Mucosa of descending colon (tissue), 3 donors: ENCODE measurements at places on chromosomes 7 and 10. TPM values are rescaled to one million over a fixed set of nuclear protein-coding genes. Genes with fewer than 3 reads are reported as not detected.

The MBL2 gene
- total RNA-seq, result not detected

GRCh38 chr10:88499569-88500470, 83.3 kb downstream of the RNLS start:
- DNase-seq, result no peak

DNA sequence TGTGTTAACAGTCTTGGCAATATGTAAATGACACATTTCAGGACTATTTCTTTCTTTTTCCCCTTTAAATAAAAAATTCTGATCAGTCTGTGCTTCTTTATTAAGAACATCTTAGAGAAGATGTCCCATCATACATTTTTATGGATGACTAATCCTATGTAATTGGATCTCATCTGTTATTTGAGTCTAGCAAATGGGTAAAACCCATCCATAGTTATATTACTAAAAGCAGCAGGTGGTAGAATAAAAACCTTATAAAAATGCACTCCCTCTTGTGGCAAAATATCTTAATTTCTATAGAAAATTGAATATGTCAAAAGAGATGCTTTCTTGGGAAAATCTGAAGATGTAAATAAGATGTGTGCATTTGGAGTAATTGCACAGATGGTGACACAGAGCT, 35.3 kb downstream of the TRRAP start:
- no peak for DNase-seq

DNA sequence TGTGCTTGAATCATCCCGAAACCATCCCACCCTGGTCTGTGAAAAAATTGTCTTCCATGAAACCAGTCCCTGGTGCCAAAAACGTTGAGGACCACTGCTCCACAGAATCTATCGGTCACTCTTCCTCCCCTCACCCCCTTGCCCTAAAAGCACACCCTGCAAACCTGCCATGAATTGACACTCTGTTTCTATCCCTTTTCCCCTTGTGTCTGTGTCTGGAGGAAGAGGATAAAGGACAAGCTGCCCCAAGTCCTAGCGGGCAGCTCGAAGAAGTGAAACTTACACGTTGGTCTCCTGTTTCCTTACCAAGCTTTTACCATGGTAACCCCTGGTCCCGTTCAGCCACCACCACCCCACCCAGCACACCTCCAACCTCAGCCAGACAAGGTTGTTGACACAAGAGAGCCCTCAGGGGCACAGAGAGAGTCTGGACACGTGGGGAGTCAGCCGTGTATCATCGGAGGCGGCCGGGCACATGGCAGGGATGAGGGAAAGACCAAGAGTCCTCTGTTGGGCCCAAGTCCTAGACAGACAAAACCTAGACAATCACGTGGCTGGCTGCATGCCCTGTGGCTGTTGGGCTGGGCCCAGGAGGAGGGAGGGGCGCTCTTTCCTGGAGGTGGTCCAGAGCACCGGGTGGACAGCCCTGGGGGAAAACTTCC, 784 bp upstream of the SERPINE1 start:
- peak; percentile 61 for DNase-seq

DNA sequence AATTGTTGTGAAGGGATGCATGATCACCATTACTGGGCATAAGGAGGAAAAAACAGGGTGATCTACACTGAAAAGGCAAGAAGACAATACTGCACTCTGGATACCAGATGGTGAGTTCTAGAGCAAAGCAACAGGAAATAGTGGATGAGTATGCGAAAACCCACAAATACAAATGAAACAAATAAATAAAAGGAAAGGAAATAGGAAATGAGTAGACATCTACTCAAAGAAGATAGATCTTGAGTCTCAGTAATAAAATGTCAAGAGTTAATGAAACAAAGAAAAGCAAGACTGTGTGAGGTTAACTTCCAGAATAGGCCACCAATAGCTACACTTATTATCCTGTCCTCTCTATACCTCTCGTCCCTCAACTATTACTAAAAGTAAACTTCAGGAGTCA, 11.7 kb downstream of the ORC5 start:
- DNase-seq, result no peak

DNA sequence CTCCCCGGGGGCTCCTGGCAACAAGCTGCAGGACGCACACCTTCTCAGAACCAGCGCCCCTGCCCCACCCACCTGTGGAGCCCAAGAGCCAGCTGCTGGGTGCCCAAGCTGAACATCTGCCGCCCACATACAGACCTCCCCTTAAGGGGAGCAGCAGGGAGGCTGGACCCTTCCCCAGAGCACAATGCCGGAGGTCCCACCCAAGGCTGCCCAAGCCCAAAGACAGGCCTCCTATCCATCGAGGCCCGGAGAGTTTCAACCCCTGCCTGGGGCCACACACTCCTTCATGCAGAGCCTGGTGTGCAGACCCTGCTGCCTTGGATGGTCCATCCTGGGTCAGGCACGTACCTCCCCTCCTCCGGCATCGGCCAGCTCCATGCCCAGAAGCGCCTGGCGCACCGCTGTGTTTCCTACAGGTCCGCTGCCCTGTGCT, 48.7 kb downstream of the VIPR2 start:
- DNase-seq, result no peak

DNA sequence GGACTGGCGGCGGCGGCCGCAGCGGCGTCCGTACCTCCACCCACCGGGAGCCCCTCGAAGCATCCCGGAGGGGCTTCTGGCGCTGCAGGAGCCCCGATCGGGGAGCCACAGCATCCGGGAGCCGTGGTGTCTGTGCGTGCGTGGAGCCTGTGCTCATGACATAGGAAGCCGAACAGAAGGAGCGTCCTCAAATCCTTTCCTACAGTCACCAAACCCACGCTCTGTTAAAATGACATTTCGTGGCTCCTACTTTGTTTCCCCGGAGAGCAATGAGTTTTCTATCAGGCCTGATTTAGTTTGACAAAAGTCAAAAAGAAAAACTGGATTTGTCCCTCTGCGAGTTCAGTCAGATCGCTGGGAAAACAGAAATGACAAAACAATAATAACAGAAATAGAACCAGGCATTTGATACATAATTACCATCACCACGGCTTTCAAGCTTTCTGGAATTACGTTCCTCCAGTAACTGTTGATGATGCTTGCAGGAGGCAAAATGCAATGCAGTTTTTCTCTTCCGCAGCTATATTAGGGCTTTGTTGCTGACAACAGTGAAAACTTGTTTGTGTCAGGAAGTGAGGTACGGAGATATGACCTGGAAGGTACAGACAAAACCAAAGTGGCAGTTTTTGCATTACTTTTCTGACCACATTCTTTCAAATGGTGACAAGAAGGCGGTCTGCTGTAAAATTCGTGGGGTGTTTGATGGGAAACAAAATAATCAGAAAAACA, 219.3 kb upstream of the MKLN1 start:
- DNase-seq, result peak; percentile 27

- no peak for DNase-seq
Measured at GRCh38 chr7:33422825-33423645, 293.7 kb downstream of the BBS9 start.

DNA sequence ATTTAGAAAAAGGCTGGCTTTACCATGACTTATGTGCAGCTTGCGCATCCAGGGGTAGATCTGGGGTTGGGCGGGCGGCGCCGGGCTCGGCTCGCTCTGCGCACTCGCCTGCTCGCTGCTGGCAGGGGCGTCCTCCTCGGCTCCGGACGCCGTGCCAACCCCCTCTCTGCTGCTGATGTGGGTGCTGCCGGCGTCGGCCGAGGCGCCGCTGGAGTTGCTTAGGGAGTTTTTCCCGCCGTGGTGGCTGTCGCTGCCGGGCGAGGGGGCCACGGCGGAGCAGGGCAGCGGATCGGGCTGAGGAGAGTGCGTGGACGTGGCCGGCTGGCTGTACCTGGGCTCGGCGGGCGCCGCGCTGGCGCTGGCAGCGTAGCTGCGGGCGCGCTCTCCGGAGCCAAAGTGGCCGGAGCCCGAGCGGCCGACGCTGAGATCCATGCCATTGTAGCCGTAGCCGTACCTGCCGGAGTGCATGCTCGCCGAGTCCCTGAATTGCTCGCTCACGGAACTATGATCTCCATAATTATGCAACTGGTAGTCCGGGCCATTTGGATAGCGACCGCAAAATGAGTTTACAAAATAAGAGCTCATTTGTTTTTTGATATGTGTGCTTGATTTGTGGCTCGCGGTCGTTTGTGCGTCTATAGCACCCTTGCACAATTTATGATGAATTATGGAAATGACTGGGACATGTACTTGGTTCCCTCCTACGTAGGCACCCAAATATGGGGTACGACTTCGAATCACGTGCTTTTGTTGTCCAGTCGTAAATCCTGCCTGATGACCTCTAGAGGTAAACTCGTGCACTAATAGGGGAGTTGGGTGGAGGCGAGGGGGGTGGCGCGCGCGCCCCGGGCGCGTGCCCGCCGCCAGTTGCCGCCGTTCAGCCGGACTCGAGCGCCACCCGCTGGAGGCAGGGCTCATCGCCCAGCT, at the start of gene HOXA5:
Gene HOXA5 (minus strand): TSS at position 659 of the 927 bp plus-strand sequence. CDS start 74 bp downstream, at position 585.
- peak; percentile 88 for DNase-seq

The BLNK gene
- total RNA-seq, result 45.7 TPM

The SLC16A12 gene
- 0.47 TPM for total RNA-seq

The TFPI2 gene
- 0.46 TPM for total RNA-seq

- no peak for DNase-seq
Measured at GRCh38 chr7:20267482-20267881, 50.3 kb upstream of the MACC1 start.

GRCh38 chr7:51982653-51983052, 666.0 kb upstream of the COBL start:
- no peak for DNase-seq

- DNase-seq, result no peak
Measured at GRCh38 chr10:36171556-36171952, 529.5 kb upstream of the FZD8 start.

- DNase-seq, result no peak
Measured at GRCh38 chr10:16611037-16611436, 89.4 kb upstream of the C1QL3 start.

GRCh38 chr7:371119-371778, 81.3 kb downstream of the FOXL3 start:
- DNase-seq, result peak; percentile 50

DNA sequence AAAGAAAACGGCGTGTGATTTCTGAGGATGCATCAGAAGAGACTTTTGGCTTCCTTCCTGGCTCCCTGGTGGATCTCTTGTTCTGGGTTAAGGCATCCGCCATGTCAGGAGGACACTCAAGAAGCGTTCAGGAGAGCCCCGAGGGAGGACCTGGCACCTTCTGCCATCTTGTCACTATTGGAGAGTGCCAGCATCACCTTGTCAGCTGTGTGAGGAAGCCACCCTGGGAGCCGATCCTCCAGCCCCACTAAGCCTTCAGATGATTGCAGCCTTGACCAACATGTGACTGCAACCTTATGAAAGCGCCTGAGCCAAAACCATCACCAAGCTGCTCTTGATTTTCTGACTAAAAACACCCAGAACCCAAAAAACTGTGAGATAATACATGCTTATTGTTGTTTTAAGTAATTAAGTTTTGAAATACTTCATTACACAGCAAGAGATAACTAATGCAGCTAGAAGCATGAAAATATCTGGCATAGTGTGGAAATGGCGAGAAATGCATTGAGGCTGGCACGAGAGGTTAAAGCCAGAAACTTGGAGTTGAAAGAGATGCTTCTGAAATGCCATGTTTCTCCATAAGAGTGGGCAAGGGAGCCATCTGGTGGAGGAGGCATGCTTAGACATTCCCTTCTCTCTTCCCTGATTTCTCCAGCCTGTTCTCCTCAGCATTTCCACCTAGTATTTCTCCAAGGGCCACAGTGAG, 5.4 kb upstream of the ZFYVE27 start:
- no peak for DNase-seq

- DNase-seq, result no peak
Measured at GRCh38 chr10:65950075-65950474, 975.8 kb upstream of the LRRTM3 start.

The DOCK4 gene
- total RNA-seq, result 12.7 TPM

The TEX47 gene
- total RNA-seq, result not detected

GRCh38 chr10:111246814-111247452, 170.1 kb downstream of the ADRA2A start:
- no peak for DNase-seq

GRCh38 chr10:124955243-124955642, 13.3 kb downstream of the ZRANB1 start:
- no peak for DNase-seq

The CCDC3 gene
- 0.84 TPM for total RNA-seq

GRCh38 chr7:155184923-155185322, 112.8 kb upstream of the INSIG1 start:
- DNase-seq, result no peak

The WAC gene
- total RNA-seq, result 85.7 TPM

The INA gene
- 0.55 TPM for total RNA-seq

- DNase-seq, result no peak
Measured at GRCh38 chr10:126375926-126376554, 12.2 kb downstream of the ADAM12 start.
